ENCODE measurements at places on chromosomes 16 and 17.

DNA sequence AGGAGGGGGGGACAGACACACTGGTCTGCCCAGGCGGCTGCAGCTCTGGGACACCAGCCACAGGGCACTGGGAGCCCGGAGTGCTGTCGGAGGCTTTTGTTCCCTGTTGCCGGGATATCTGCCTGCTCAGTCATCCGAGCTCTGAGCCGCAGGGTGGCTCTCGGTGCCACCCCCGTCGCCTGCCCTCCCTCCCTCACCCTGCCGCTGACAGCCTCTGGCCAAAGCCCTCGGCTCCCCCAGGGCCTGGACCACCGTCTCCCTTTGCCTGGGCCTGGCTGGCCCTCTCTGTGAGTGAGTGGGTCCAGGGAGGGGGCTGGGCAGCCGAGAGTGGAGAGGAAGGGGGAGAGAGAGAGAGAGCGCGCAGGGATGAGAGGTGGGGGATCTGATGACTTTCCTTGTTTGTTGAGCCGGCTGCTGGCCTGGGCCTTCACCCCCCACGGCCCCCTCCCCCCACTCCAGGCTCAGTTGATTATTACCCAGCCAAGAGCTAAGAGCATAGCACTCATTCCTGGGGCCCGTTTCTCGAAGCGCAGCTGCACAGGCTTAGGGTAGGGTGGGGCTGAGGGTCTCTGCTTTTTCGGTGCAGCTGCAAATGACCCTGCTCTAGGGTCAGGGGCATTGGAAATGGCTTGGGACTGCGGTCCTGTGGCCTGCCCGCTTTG is 2.7 kb downstream of the FOXJ1 start:
- DNase-seq, result no peak

- no peak for DNase-seq
These were observed 46.0 kb upstream of the ERCC4 start for GRCh38 chr16:13873835-13874438.

DNA sequence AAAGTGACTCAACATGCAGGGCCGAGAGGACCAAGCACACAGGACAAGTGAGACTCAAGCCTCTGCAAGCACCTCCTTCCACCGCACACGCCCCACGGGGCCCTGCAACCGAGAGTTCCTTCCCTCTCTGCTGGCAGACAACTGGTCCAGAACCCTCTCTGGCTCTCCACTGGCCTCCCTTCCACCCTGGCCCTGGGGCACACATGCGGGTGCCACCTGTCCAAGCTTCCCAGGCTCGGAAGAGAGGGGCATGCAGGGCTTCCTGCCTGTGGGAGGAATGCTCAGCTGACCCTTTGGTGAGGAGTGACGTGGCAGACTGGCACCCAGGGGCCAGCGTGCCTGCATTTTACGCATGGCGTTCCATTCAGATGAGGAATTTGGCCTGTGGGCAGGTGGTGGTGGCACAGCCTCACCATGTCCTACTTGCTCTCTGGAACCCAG is 59.8 kb downstream of the PIPOX start:
- DNase-seq, result no peak

- DNase-seq, result no peak
These were observed 75.3 kb upstream of the AMZ2 start for GRCh38 chr17:68172461-68172954.

- DNase-seq, result no peak
These were observed 2.8 kb downstream of the GRB7 start for GRCh38 chr17:39740357-39741111.

DNA sequence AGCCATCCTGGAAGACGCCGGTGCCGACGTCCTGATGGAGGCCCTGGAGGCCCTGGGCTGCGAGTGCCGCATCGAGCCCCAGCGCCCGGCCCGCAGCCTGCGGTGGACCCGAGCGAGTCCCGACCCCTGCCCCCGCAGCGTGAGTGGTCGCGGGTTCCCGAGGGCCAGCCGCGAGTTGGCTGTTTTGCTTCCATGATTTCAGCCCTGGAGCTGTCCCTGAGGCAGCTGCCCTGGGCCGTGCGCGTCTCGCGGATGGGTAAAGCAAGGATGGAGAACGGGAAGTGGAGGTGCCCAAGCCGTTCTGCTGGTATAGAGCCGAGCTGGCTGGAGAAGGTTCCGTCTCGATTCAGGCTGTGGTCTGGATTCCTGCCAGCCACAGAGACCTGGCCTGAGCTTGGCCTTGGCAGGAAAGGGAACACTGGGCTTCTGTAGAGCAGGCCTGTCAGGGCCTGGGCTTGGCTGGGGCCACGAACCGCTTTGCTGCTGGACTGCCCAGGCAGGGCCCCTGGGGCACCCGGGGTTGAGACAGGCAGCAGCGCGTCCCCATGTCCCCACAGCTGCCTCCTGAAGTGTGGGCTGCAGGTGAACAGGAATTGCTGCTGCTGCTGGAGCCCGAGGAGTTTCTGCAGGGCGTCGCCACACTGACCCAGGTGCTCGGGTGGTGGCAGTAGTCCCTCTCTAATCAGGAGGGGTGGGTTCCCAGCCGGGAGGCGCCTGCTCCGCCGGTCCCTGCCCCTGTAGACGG is 941 bp upstream of the MRPS34 start:
- DNase-seq, result no peak

- DNase-seq, result no peak
These were observed 1.2 kb upstream of the CBLN1 start for GRCh38 chr16:49282690-49283375.

DNA sequence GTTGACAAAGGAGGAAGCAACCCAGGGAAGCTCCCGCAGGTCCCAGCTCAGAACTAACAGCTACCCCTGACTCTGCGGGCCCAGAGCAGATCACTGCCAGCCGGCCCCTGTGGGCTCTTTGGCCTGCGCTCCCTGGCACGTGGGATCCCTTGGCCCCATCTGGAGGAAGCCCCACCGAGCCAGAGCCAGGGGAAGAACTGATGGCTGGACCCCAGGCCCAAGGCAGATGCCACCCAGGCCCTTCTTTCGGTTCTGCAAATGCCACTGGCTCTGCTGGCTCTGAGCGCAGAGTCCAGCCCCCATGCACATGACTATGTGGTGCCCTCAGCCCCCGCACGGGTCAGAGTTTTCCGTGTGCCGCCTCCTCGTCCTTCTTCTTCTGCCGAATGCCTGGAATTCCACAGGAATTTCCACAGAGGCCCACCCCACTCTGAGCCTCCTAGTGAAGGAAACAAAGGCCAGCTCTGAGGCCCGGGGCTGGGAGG is 35.8 kb upstream of the SNN start:
- no peak for DNase-seq

DNA sequence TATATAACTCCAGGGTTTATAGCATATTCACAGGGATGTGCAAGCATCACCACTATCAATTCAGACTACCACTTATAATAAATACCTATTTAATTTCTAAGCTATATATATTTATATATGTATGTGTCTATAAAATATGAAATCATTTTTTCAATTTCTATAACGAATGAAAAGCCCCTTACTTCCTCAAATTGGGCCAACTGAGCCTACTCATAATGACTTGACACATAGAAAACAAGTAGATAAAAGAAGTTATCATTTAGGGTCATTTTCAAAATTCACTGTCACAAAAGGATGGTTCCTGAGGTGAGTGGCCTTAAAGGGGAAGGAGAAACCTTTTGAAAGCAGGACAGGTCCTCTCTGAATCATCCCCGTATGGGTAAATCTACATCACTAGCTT is 114.1 kb downstream of the ADCY9 start:
- no peak for DNase-seq

DNA sequence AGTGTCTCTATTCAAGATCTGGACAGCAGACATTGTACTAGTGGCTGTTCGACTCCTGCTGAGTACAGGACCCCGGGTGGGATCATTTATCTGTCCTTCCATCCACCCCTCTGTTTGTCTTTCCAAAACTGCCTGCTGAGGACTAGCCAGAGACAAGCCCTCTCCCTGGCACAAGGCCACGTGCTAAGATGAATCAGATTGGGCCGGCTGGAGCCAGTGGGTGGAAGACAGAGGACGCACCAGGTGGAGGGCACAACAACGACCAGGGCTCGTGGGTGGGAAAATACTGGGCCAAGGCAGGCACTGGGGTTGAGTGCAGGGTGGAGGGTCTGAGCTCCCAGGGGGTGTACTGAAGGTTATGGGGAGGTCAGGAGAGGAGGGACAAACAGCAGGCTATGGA is 1.4 kb upstream of the CA7 start:
- no peak for DNase-seq

GRCh38 chr16:90077757-90078578 is 837 bp upstream of the PRDM7 start:
- no peak for DNase-seq

DNA sequence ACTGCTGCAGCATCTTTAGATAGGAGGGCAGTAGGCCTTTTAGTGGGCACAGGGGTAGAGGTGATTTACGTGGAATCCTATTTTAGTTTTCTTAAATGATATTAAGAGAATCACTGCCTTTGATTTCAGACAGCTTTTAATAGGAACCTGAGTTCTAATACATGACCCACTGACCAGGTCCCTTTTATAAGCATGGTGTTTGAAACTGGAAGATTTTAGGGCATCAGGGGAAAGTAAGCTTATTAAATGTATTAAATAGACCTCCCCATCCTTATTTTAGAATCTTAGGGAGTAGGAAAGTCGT is 2.0 kb downstream of the MSL1 start:
- no peak for DNase-seq

GRCh38 chr16:798666-799065 is 1.9 kb downstream of the GNG13 start:
- DNase-seq, result no peak

- DNase-seq, result no peak
These were observed 239.9 kb upstream of the TNRC6C start for GRCh38 chr17:77718669-77718961.

GRCh38 chr17:9226794-9227135 is 205.5 kb downstream of the NTN1 start:
- DNase-seq, result no peak

GRCh38 chr16:66135421-66135831 is 231.1 kb upstream of the CDH5 start:
- no peak for DNase-seq

- DNase-seq, result no peak
These were observed 47.9 kb downstream of the MAPT start for GRCh38 chr17:45942284-45942683.

DNA sequence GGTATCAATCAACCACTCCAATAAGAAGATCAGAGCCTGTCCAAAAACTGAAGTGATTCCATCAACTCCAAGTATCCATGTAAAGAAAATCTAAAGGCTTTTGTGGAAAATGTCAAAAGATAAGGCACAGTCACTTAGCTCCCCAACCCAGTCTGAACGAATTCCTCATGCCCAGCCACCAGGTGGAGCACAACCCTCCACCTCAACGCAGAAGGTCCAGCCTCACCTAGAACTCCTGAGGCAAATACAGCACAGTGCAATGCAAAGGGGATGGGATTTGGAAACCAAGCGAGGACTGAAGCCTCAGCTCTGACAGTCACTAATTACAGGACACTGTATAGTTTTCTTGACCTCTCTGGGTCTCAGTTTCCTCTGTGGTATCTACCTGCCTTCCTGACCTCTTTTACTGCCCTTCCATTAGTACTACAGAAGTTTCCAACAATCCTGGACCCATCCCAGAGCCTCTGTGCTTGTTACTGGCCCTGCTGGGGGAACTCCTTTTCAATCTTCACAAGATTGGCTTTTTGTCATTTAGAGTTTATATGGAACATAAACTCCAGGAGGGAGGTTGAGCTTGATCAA is 2.0 kb downstream of the NCBP3 start:
- no peak for DNase-seq

DNA sequence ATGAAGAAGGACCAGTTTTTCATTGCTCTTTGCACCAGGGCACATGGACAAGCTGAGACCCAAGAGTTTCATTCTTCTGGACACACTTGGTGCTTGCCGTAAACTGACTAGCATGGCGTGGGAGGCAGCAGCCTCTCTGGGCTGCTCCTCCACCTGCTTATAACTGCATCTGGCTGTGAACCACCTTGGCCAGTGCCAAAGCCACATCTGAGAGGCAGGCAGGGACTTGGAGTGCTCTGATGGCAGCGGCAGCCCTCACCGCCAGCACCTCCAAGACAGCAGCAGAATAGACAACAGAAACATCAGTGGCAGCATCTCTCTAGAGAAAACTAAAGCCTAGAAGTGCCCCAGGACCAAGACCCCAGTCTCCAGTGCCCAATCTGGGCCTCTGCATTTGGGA is 4.7 kb downstream of the KRT37 start:
- DNase-seq, result no peak
